Stimulated activated CD4-positive, alpha-beta T cell treated with anti-CD3 and anti-CD28 coated beads, Interleukin-2, amount 100 ng/mL, for 24 hours (primary cell): ENCODE measurements at places on chromosomes 16 and 17.

DNA sequence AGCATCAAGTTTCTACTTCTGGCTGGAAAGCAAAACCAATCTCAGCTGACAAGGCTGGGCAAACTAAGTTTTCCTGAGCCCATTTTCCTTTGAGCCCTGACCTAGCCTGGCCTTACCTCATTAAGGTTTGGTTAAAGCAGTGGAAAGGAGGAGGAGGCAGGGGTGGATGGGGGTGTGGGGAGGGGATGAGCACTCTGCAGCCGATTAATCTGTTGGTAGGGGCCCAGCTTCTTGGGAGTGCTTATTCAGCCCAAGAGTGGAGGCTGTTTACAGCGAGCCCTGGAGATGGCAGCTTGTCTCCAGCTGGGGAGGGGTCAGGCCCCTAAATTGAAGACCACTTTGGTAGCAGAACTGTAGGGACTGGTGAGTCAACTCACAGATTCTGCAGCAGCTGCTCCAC is 12.0 kb downstream of the SMCR8 start:
- no peak for DNase-seq

GRCh38 chr17:28667870-28668269 is 5.9 kb downstream of the SUPT6H start:
- DNase-seq = no peak

DNA sequence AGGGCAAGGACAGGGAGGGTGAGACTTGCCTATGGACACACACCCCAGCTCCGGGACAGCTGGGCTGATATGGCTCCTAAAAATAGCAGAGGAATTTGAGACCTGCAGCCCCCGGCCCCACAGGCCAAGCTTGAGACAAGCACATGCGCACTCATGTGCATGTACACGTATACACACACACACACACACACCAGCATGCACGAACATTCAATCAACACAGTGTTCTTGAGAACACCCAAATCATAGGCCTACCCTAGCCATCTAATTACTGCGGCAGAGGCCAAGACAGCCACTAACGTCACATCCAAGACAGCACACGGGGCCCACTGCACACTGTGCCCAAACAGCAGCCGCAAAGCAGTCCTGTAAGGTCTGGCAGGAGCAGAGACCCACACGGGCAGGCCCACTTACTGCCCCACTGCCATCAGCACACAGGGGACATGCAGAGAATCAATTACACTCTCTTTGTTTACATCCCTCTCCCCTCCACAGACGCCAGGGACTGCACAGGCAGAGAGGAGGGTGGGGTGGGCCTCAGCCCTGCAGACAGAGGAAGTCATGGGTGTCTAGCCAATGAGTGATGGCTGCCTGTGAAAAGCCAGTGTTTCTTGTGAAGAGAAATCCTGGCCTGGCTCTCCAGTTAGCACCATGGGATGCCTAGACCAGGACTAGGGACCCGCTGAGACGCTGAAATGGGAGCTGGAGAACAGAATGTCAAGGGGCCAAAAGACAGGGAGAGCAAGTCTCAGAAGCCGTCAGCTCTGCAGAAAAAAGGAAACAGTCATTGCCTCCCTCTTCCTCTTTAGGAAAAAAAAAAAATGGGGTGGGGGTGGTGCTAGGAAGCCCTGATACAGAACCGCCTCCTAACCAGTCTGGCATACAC is 39.3 kb downstream of the MYO18A start:
- peak; percentile 47 for DNase-seq

DNA sequence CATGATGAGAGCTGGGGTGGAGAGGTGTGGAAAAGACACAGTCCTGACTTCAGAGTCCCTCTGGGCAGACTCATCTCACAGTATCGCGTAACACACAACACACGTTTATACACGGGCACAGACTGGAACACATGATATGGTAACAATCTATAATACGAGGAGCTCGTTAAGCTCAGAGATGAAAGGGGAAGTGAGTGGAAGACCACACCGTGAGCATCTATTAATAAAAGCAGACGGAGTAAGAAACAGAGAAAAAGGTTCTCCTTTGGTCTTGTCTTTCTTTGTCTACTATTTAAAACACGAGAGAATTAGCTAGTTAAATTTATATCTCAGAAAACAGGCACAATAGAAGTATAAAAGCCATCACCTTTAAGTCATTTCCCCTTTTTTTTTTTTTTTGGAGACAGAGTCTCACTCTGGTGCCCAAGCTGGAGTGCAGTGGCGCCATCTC is 13.5 kb downstream of the ANKRD11 start:
- DNase-seq = no peak

DNA sequence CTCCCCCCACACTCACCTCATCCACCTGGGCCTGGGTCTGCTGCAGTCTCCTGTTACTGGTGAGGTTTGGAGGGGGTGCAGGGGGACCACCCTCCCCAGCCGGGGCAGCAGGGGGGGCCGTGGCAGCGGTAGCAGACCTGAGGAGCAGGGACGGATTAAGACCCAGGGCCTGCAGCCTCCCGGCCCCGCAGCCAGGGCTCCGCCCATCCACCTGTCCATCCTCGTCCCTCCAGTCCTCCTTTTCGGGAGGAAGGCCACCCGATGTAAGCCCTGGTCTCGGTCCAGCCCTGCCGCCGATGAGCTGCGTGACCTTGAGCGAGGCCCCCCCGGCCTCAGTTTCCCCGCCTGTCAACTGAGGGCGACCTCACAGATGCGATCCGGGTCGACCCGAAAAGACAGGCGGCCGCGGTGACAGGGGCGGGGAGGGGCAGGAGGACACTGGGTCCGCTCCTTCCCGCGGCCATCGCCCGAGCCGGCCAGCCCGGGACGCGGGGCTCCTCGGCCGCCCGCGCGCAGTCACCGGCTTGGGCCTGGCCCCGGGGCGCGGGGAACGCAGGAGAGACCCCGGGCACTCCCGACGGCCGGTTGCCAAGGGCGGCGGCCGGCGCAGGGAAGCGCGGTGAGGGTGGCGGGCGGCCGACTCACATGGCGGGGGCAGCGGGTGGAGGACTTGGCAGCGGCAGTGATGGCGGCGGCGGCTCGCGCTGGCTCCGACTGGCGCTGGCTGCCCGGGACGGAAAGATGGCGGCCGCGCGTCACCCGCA is at the start of gene VAMP2:
VAMP2 (minus strand) TSS at position 716 of the 764 bp plus-strand sequence; CDS start at position 647, 69 bp downstream.
- DNase-seq = peak; percentile 85
